ENCODE measurements at places on chromosomes 2 and 18.

GRCh38 chr2:106694964-106695470 lies 190.9 kb downstream of the ST6GAL2 start:
- DNase-seq = no peak

DNA sequence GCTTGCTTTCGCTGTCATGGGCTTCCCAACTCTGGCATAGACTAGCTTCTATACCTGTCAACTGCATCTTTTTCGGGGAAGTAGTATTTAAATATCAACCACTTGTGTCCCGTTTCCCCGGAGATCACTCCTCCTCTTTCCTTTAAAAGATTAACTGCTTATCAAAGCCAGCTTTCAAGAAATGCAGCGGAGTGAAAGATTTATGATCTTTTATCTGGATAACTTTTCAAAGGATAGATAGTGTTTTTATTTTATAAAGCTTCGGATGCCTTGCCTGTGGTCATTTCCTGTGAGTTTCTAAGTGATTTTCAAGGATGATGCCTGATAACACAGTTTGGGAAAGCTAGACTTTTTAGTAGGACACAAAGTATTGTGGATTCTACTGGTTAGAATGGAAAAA lies 2.9 kb upstream of the IGFBP5 start:
- DNase-seq = no peak

GRCh38 chr18:9876212-9876866 lies 9.4 kb upstream of the TXNDC2 start:
- DNase-seq = no peak

GRCh38 chr2:64525317-64525613 lies 1.1 kb downstream of the AFTPH start:
- peak; percentile 46 for DNase-seq

DNA sequence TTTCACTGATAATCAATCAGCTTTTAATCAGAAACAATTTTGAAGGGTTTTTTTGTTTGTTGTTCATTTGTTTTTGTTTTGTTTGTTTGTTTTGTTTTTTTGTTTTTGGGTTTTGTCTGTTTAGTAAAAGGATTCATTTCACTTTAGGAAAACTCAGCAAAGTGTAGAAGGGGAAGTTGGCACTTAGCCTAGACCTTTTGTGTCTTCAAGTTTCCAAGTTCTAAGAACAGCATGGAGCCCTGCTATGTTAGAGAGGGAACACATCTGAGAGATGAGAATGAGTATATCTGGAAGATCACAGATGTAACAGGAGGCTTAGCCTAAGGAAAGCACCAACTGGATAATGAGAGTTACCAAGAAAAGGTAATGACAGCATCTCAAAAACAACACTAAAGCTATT lies 501.5 kb downstream of the ERBB4 start:
- no peak for DNase-seq

DNA sequence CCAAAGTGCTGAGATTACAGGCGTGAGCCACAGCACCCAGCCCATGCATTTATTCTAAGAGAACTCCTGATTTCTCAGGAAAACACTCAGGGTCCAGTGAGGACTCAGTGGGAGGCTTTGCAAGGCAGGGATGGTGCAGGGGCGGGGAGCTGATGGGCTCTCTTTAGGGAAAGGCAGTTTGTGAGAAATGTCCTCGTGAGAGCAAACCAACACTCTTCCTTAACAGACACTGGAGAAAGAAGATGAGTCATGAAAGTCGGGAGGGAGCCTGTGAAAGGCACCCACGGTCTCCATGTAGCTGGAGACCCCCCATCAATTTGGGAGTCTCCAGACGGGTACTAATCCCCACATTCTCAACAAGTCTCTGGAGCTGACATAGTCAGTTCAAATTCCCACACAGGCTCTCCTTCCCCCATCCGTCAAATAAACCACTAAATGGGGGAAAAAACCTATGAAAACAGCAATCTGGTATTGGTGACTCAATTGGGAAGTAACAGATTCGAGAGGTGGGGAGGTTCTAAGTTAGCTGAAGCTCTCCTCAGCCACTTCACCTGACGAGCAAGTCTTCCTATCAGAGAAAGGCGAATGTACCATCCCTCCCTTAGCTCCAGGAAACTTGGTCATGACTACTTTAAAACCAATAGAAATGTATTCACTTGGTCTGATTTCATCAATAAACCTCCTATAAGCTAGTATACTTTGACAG lies 11.0 kb upstream of the CREG2 start:
- no peak for DNase-seq

GRCh38 chr2:21303876-21304275 lies 180.1 kb downstream of the TDRD15 start:
- no peak for DNase-seq

DNA sequence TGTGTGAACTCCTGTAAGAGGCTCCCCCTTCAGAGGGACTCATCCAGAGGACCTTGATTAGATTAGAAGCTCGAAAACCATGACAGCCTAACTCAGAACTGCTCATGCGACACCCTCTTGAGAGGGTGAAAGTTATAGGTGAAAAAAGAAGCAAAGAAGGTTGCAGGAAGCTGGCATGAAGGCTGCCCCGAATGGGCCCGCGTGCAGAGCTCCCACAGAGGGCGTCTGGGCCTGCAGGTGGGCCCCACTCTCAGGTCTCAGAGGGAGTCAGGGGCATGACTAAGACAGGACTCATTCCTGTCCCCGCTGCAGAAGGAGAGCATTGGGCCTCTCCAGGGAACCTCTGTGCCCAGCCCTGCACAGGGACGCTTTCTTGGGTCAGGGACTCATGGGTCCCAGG lies 235.4 kb downstream of the EIPR1 start:
- no peak for DNase-seq

GRCh38 chr2:8452296-8452695 lies 229.6 kb upstream of the ID2 start:
- no peak for DNase-seq

GRCh38 chr2:43074592-43075053 lies 151.8 kb downstream of the ZFP36L2 start:
- DNase-seq = no peak

GRCh38 chr2:167191588-167191987 lies 303.3 kb downstream of the XIRP2 start:
- DNase-seq = no peak

DNA sequence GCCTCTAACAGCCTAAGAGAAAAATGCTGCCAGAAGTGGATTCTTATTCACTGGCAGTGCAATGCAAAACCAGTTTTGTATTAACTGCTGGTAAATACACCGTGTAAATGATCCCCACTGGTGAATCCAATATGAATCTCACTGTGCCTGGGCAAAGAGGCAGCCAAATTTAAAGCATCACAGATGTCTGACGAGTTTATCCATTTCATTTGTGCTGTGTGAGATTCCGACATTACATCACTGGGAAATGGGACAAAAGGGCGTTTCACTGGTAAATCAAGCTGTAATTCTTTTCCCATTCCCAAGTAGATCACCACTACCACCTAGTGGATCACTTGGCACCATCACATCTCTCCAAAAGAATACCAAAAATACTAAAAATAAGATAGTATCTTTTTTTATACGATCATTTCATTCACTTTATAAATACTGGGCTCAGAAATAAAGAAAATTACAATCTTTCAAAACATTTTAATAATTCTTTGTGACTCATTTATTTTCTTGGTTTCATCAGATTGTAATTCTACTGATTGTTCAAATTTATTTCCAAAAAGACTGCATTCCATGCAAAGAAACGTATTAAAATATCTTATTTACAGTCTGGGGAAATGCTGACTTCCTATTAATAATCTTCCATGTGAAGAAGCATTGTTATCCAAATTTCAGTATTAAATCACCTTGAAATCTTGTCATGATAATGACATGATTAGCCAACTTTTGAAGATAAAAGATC lies 125.6 kb downstream of the GRB14 start:
- no peak for DNase-seq

- DNase-seq = no peak
Measured at GRCh38 chr2:200850512-200851256, 13.8 kb downstream of the CLK1 start.

DNA sequence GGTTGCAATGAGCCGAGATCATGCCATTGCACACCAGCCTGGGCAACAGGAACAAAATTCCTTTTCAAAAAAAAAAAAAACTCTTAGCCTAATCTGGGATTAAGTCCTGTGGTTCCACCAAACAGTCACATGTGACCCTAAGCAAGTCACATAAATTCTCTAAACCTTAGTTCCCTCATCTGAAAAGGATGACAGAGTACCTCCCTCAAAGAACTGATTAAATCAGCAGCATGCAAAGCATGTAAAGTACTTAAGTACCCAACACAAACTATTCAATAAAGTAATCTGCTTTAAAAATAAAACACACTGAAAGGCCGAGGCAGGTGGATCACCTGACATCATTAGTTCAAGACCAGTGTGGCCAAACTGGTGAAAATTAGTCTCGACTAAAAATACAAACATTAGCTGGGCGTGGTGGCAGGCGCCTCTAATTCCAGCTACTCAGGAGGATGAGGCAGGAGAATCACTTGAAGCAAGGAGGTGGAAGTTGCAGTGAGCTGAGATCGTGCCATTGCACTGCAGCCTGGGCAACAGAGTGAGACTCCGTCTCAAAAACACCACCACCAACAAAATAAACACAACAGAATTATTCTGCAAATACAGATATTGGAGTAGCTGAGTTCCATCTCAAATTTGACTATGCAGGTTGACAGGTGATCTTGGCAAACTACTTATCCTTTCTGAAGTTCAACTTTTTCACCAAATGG lies 7.0 kb downstream of the USP34 start:
- no peak for DNase-seq

- DNase-seq = no peak
Measured at GRCh38 chr2:64342195-64343099, 111.5 kb upstream of the LGALSL start.

DNA sequence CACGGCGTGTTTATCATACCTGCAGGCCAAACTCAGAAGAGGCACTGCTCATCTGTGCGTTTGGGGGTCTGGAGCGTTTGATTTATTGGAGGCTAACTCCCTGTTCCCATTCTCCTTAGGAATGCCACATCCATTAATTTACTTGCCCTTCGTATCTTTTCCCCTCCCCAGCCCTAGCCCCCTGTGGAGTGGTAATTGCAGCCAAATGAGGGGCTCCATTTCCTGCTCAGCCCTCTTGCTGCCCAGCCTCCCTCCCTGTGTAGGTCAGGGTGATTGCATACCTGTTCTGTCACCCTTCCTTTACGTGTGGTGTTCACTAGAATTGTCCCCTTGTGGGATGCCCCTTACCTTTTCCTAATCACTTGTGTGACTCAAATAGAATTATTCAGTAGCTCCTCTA lies 120.4 kb downstream of the MAP3K20 start:
- no peak for DNase-seq

GRCh38 chr2:60764736-60765534 lies 8.9 kb downstream of the PAPOLG start:
- DNase-seq = no peak

GRCh38 chr2:232628466-232629128 lies 4.8 kb upstream of the EFHD1 start:
- DNase-seq = no peak

GRCh38 chr2:216904554-216904953 lies 44.7 kb upstream of the TNP1 start:
- no peak for DNase-seq

GRCh38 chr2:127807678-127808353 lies 3.2 kb downstream of the WDR33 start:
- no peak for DNase-seq

DNA sequence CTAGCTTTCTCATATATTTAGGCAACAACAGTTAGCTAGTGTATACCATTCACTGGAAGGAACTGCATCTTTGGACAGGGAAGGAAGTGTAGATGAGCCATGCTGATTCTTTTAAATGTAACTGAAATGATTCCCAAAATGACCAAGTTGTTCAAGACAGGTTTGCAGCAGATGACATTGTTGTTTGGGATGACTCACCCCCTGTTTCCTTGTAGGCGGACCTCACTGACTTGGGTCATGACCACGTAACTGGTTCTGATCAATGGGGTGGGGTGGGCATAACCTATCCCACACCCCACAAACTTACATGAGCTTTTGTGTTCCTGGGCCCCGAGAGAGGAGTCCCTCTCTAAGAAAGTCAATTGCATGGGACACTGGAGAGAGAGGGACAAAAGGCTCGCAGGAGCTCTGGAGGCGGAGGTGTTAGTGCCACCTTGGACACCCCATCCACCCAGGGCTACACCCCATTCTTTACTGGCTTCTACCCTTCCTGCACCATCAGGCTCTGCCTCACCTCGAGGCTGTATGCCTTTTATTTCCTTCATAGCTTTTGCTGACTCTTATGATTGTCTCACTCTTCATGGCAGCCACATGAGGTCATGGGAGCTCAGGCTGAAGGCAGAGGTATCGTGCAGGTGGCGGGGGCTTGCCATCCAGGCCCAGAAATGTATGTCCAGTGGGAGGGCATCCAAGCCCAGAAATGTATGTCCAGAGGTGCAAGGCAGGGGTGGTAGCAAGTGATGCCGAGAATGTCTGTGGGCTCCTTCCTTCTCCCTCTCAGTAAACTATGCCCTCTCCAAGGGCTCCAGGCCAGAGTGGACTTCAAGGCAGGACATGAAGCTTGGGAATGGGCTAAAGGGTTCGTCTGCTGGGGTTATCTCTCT lies 108.0 kb downstream of the TWIST2 start:
- no peak for DNase-seq

- DNase-seq = no peak
Measured at GRCh38 chr2:101120124-101120996, 30.8 kb downstream of the TBC1D8 start.

DNA sequence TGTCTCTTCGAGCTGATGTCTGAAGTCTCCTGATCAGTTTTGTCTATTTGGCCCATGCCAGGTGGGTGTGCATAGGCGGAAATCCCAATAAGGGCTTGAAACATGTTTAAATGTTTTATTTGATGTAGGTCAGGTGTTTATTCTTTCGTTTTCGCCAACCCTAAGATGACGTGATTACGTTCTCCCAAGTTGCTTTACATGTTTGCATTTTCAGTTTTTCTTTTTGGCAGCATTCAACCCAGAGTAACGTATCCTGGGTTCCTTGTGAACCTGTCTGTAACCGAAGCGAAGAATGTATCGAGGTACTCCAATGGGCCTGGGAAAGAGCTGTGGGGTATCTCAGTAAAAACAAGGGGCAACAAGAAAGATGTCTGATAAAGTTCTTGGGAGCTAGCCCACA lies 3.1 kb downstream of the ALPK2 start:
- no peak for DNase-seq

- DNase-seq = no peak
Measured at GRCh38 chr2:240482141-240482540, 46.7 kb downstream of the GPC1 start.

DNA sequence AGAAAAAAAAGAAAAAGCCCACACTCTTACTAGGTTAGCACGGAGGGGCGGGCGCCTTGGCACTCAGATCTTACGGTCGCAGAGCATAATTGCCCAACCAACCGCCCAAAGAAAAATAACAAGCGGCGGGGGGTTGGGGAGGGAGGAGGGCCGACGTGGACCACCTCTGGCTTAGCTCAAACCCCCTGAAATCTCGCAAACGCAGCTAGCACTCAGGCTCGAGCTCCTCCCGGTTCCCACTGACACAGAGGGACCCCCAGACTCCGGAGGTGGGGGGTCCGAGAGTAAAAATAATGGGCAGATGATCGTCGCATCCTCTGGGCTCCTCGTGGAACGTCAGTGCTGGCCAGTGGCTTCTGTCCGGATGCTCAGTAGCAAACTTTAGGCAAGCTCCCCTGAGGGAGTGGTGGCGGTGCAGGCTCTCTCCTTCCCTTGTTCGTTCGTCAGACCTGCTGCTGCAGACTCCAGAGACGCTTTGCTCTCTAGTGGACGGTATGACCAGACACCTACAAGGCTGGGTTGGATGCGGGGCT lies 12.0 kb downstream of the CATIP start:
- no peak for DNase-seq
